Stimulated activated CD8-positive, alpha-beta memory T cell treated with anti-CD3 and anti-CD28 coated beads, Interleukin-4, amount 100 ng/mL, for 1 hour (primary cell): ENCODE measurements at places on chromosomes 6 and 20.
A peak's percentile ranks its signal among the peaks of the same experiment; 100 is the strongest.

DNA sequence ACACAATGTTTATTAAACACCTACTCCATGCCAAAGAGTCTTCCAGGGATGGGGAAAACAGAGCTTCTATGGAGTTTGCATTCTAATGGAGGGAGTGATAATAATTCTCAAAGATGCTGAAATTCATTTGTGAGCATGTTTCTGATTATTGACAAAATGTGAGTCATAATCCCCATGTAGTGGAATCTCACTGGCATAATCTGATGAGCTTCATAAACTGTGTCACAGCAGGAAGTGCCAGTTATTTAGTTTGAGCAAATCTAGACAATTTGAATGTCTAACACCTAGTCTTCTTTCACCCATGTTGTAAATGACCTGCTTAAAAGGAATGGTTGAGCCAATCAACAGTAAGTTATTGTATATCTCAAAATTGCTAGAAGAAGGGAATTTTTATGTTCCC, 95.1 kb downstream of the KCNQ5 start:
- DNase-seq: no peak

- DNase-seq: no peak
Observed at GRCh38 chr6:142846883-142847287, 98.1 kb downstream of the HIVEP2 start.

- DNase-seq: no peak
Observed at GRCh38 chr6:107560657-107561056, 70.7 kb downstream of the SOBP start.

- DNase-seq: no peak
Observed at GRCh38 chr6:2806644-2807043, 35.0 kb downstream of the SERPINB1 start.

DNA sequence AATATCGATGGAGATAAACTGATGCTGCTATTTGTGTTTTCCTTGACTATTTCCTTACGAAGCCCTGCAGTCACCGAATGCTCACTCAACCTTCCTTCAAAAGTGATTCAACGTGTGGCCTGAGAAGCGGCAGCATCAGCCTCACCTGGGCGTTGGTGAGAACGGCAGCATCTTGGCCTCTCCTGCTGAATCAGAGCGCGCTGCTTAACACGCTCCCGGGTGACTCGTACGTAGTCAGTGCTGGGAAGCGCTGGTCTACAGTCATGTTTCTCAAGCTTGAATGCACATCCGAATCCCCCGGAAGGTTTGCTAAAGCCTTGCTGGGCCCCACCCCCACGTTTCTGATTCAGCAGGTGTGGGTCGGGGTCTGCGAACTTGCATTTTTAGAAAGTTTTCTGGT, 214.1 kb upstream of the RREB1 start:
- DNase-seq: no peak

DNA sequence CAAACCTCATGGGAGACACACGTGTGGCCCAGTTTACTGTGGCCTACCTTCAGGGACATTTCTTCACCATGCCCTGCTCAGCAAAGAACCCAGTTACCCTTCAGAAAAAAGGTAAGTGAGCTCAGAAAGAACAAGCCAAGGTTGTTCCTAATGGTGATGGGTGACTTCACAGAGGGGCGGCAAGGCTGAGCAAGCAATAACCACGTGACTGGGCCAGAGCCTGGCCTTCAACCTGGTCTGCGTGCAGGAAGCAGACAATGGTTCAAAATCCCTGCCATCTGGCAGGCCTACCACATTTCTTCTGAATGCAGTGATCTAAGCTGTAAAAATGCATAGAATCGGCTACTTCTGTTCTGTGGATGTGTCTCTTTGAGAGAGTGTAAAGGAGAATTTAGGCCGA, 115.5 kb upstream of the CST7 start:
- DNase-seq: no peak

- DNase-seq: no peak
Observed at GRCh38 chr6:148223424-148223842, 119.2 kb upstream of the SASH1 start.

- no peak for DNase-seq
Observed at GRCh38 chr20:5863040-5863833, 87.1 kb downstream of the TRMT6 start.

DNA sequence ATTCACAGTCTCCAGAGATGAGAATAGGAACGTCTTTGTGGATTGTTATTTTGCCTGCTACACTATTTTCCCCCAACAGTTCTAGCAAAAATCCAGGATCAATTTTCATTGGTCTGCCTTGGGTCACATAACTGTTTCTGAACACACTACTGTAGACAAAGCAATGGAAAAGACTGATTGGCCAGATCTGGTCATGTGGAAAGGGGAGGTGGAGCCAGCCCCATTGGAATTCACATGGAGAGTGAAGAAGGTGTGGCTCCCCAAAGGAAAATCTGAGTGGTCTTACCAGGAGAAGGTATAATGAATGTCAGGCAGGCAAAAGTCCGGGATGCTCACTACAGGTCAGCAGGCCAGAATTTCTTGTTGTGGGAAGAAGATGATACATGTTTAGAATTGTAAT, 9.5 kb upstream of the TP53RK start:
- no peak for DNase-seq

DNA sequence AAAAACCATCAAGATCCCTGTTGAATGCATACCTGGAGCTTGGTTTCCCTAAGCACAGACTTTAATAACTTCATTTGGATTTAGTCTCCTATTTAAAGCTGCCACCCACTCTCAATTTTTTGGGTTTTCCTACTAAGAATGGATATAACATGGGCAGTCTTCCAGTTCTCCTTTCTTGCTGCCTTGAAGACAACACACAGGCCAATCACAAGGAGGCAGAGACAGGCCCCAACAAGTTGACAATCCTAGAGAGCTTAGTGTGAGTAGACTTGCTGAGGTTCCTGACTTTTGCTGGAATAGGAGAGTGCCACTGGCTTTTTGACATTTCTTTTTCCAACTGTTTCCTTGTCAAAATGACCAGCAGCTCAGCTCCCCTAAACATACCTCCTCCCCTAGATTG, 112.3 kb upstream of the ESR1 start:
- DNase-seq: no peak

- DNase-seq: no peak
Observed at GRCh38 chr6:149513915-149514314, 29.1 kb upstream of the ZC3H12D start.

- DNase-seq: no peak
Observed at GRCh38 chr20:11260611-11261010, 586.8 kb upstream of the JAG1 start.

- no peak for DNase-seq
Observed at GRCh38 chr6:163572612-163573011, 158.1 kb downstream of the QKI start.

DNA sequence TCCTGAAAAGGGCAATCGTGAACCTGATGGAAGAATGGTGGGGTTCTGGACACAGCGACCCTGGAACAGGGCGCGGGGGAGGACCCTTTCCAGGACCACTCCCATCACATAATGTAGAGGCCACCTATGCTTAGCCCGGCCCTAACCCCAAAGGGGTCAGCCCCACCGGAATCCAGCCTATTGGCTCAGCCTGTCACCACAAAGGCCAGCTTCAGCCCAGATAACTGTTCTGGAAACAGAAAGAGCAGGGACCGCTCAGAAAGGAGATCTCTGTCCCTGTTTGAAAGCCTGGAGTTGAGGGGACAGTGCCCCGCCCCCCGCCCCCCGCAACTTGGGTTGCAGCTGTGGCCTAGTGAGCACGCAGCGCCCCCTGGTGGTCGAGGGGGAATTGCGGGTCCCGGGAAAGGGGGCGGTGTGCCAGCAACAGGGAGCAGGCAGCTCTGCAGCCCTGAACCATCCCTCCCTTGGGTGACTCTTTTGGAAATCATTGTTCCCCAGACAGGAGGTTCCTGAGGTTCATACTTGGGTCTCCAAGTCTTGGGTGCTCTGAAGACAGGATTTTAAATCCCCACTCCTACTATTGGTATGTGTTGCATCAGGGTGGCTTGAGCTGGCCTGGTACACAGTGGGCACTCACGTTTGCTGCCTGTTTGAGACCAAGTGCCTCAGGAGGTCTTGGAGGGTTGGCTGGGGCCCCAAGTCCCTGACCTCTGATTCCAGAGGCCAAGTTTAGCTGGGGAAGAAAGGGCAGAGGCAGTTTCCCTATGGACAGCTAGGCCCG, 1.5 kb downstream of the SIGLEC1 start:
- peak; percentile 59 for DNase-seq

DNA sequence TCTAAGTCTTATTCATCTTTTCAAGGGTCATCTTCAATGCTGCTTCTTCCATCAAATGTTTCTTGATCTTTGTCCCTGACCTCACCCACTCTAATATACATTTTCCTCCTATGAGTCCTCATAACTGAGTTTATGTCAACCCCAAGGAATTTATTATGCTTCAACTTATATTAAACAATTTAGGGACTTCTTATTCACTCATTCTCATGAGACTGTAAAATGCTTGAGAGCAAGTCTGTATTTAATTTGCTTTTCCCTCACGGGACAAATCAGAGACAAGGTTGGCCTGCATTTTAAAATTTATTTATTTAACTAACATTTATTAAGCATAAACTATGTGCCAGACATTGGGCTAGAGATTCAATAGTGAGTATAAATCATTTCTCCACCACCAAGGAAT, 312.0 kb upstream of the NT5E start:
- DNase-seq: no peak

DNA sequence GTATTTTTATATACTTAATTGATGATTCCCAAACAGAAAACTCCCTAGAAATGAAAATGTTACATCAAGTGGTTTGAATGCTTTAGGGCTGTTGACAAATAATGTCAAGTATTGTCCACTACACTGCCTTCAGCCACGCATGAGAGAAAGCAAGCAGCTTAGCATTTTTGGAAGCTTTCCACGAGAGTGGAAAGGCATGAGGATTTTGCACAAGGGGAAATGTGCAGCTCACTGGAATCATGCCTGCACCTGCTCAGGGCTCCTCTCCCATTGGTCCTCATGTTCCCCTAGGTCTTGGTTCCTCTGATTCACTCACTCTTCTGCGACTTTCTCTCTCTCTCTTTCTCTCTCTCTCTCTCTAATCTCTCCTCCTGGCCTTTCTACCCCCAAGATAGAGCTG, 439.5 kb upstream of the CDH4 start:
- no peak for DNase-seq

DNA sequence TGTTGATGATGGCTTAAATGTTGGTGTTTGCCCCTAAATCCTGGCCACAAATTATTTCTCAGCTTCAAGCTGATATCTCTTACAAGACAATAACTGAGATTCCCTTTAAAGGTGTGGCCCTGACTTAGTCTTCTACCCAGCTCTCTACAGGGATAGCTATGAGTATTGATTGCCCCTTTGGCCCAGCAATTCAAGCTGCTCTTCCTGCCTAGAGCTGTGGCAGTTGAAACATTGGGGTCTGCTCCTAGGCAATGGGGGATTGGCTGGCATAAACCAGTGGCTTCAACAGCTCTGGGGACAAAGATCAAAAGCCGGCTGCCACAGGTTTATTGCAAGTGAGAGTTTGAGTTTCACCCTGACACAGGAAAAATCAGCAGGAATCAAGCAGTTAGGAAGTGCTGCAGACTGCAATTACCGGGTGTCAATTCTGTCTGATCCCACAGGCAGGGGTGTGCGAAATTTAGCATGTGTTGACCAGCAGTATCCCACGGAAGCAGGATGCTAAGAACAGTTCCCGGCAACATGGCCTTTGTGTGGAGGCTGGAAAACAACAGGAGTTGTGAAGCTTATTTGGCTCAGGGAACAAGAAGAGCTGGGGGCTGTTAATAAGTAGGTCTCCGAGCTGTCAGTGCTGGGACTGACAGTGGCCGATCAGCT, 66.2 kb upstream of the IYD start:
- DNase-seq: no peak

- no peak for DNase-seq
Observed at GRCh38 chr6:12716298-12716916, at the start of gene PHACTR1. Gene PHACTR1 (plus strand): TSS chr6:12716767.

DNA sequence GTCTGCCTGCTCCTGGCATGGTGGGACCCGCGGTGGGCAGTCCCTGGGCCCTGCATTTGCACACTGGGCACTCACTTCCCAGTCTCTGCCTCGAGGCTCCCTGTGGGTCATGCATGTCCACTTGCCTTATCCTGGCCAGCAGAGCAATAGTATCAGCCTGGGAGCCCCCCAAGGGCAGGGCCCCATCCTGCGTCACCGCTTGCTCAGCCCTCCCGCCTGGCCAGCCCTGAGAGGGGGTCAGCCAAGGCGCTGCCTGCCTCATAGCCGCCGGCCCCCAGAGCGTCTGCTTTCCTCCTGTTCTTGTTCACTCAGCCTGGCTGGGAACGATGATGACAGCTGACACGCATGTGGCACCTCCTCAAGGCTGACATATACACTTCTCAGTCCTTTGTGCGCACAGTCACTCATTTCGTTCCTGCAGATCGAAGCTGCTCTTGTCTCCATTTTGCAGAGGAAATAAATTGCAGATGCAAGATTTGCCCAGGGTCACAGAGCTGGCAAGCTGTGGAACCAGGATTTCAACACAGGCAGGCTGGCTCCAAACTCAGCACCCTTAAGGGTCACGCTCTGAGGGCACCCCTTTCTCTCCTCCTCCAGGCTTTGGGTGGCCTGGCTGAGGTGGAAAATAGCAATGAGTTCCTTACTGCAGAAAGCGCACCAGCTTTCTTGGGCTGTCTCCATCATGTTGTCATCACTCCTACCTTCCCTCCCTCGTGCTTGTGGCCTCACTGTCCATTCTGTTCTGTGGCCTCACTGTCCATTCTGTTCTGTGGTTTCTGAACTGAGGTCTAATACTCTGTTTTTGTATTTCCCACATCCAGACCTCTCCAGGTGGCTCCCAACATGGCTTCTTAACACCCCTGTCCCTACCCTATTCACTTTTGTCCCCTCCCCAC, 17.2 kb downstream of the KCNK17 start:
- no peak for DNase-seq

- no peak for DNase-seq
Observed at GRCh38 chr20:10488534-10488933, 53.4 kb downstream of the SLX4IP start.

- no peak for DNase-seq
Observed at GRCh38 chr6:157732007-157732406, 91.0 kb upstream of the SNX9 start.

DNA sequence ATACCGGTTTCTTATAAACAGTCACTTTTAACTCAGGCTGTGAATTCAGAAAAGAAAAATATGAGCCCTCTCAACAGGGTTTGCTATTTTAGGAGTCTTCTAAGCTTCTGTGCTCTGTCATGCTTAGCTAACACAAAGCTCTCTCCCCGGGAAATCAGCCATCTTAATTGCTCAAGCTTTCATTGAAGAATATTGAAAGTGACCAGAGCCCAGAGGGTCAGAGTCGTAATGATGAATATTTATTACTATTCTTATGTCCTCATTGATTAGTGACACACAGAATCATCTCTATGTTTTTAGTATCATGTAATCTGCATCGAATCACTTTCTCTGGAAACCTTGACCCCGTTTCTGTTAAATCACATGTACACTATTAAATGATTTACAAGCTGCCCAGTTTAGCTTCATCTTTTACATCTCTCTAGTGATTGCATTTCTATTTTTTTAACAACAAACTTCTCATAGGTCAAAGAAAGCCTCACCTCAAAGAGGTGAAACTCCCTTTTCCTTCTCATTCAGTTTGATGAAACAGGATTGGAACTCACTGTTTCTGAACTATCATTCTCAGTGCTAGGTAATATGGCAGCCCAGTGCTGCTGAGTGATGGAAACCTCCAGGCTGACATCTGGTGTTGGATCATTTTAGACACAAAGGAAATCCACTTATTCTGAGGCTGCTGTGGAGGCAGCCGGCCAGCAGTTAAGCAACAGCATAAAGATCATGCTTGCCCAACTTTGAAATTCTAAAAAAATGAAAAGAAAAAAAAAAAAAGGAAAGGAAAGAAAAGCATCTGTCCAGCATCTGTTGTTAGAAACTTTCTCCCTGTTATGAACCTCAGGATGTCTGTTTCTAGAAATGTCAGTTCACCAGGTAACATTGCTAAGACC, 96.3 kb downstream of the RFPL4B start:
- DNase-seq: no peak
